ENCODE measurements at places on chromosomes 1 and 21. TPM values are rescaled to one million over a fixed set of nuclear protein-coding genes. Genes with fewer than 3 reads are reported as not detected.

Gene SLC6A17
- not detected for total RNA-seq

Gene PPIAL4G
- not detected for total RNA-seq

Gene SORT1
- 162 TPM for total RNA-seq

Gene TCEA3
- total RNA-seq = 63.1 TPM

Gene TMEM81
- 1.3 TPM for total RNA-seq

Gene OBSCN
- 20.8 TPM for total RNA-seq

Gene ZNF593OS
- not detected for total RNA-seq

Gene LCE2B
- total RNA-seq = not detected

- H3K36me3 ChIP-seq = no peaks in the 10 kb centered on the region
- H3K4me1 ChIP-seq = no peaks in the 10 kb centered on the region
- H3K27ac ChIP-seq = no peak overlapping the region
- H3K4me3 ChIP-seq = no peak overlapping the region
These were observed 44.0 kb downstream of the ATP6V1G3 start for GRCh38 chr1:198496216-198497143.

GRCh38 chr21:45366931-45367401 lies 38.0 kb upstream of the COL18A1 start:
- peaks cover 18% of the 10 kb centered on the region for H3K4me1 ChIP-seq
- H3K27me3 ChIP-seq = no peaks in the 10 kb centered on the region
- peak overlapping the region; percentile 54 for H3K27ac ChIP-seq

DNA sequence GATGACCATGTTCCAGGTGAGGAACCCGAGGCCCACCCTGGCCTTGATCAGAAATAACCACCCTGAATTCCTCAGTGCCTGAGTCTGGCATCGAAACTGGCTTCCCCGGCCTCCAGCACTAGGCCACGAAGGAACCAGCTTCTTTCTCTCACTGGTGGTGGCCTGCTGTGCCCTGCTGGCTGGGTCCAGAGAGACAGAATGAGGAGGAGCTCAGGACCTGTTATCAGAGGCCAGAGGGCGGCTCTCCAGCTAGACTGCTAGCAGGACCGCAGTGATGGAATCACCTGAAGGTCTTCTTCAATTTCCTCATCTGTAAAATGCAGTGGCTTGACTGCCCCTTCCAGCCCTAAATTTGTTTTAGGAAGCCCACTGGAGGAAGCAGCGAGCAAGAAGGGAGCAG lies 20.5 kb downstream of the ROR1 start:
- H3K4me3 ChIP-seq = no peak overlapping the region
- no peaks in the 10 kb centered on the region for H3K36me3 ChIP-seq
- H3K27ac ChIP-seq = peak overlapping the region; percentile 32
- H3K4me1 ChIP-seq = no peaks in the 10 kb centered on the region
- no peak for DNase-seq

DNA sequence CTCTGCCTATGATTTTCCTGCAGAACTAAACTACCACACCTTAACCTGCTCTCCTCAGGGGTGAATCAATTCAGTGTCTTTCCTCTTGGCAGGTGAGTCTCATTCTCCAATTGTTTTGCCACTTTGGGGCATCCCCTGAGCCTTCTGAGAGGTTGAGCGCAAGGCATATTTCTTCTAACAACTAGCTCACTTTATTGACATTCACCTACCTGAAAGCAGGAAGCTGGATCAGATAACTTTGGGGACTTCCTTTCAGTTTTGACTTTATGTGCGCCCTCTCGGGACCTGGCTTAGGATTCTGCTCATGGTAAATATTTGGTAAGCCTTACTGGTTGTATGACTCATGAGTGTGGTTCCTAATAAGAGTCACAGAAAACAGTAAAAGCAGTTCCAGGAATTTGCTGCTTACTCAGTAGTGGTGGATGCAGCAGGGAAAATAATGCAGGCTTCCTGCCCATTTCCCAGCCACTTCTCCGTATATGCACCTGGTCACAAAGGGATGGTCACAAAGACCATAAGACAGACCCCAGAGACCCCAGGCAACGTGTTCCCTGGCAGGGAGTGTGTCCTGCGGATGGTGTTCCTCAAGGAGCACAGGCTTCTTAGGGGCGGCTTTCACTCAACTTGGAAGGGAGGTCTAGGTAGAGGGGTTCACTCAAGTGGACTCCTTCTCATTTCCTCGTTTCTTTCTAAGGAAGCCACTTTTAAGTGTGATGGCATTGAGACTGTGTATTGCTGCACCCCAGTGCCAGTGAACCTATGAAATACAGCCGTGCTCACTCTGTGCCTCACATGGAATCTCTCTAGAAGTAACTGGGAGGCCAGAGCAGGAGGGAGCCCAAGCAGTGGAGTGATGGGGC lies 22.0 kb upstream of the BATF3 start:
- H3K4me3 ChIP-seq = no peak overlapping the region
- no peaks in the 10 kb centered on the region for H3K4me1 ChIP-seq
- no peak for DNase-seq
- H3K36me3 ChIP-seq = no peaks in the 10 kb centered on the region

- no peak overlapping the region for H3K27ac ChIP-seq
- H3K36me3 ChIP-seq = no peaks in the 10 kb centered on the region
- H3K4me3 ChIP-seq = no peak overlapping the region
- peak; percentile 66 for DNase-seq
These were observed 357.8 kb downstream of the SIPA1L2 start for GRCh38 chr1:232271991-232272589.

- H3K27ac ChIP-seq = no peak overlapping the region
- peaks cover 4% of the 10 kb centered on the region for H3K36me3 ChIP-seq
- no peaks in the 10 kb centered on the region for H3K27me3 ChIP-seq
- DNase-seq = no peak
- no peaks in the 10 kb centered on the region for H3K4me1 ChIP-seq
These were observed 61.0 kb downstream of the OBSCN start for GRCh38 chr1:228268881-228269265.

DNA sequence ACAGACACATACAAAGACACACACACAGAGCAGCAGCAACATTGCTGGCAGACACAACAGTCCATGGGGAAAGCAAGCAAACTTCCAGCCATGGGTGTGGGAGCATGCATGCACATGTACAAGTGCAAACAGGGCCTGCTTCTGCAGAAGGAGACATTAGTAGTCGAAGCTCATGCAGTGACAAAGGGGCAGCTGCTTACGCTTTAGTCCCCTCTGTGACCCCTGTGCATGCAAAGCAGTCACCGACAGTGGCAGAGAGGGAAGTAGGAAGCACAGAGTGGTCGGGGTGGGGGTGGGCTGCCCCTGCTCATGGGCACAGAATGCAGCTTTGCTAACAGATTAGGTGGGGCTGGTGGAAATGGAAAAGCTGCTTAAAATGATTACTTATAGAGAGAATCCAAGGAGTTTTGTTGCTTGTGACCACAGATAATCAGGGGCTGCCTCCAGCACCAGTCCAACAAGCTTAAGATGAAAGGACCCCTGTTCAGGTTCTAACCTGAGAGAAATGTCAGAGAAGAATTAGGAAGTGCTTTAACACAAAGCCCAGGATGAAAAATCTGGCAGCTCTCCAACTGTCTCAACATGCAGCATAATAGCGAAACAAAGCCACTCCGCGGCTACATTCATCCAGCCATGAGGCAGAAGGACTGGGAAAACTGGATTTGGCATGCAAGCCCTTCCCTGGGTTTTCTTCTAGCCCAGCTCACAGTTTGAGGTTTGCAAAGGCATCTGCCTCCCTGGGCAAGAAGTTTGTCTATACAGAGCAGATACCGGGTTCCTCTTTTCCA lies 378.9 kb downstream of the KCNH1 start:
- no peak overlapping the region for H3K27ac ChIP-seq
- DNase-seq = no peak
- no peaks in the 10 kb centered on the region for H3K4me1 ChIP-seq
- H3K4me3 ChIP-seq = no peak overlapping the region

- H3K27me3 ChIP-seq = no peaks in the 10 kb centered on the region
- no peak for DNase-seq
- H3K4me1 ChIP-seq = no peaks in the 10 kb centered on the region
- no peak overlapping the region for H3K4me3 ChIP-seq
- no peaks in the 10 kb centered on the region for H3K36me3 ChIP-seq
These were observed 604.5 kb downstream of the LMO4 start for GRCh38 chr1:87933171-87933570.

DNA sequence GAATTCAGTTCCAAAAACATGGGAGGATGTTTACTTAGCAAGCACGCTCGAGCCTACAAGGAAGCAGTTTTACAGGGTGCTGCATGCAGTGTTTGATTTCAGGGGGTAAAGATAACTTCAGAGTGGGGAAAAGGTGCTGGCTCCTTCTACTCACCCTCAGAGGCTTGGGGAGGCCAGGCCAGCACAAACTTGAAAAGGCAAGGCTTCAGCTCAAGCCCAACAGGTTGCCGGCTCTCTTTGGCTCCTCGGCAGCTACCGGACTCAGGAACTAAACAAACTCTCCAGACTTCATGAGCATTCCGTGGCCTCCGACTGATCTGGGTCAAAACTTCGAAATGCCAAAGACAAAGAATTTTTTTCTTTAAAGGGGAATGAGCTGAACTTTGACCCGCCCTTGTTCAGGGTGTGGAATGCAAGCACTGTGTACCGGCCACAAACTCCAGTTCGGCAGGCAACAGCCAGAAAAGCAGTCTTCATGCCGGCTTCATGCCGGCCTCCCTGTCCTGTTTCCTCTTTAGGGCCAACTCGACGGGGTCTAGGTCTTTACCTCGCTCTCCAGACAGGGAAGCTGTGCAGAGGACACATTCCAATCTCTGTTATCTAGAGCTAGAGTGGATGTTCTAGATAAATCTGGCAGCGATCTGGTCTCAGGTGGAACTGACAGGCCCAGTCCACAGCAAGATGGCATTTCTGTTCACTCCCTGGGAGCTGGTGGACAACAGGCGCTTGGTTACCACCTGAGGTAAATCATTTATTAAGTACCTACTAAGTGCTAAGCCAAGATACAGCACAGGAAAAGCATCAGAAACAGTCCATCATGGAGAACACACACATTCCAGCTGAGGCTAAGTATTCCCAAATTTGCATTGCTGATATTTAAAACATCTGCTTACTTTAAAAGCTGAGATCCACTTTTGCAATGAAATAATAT lies 75.0 kb downstream of the CD46 start:
- peaks cover 69% of the 10 kb centered on the region for H3K4me1 ChIP-seq
- H3K36me3 ChIP-seq = peaks cover 3% of the 10 kb centered on the region
- DNase-seq = no peak
- H3K4me3 ChIP-seq = no peak overlapping the region

DNA sequence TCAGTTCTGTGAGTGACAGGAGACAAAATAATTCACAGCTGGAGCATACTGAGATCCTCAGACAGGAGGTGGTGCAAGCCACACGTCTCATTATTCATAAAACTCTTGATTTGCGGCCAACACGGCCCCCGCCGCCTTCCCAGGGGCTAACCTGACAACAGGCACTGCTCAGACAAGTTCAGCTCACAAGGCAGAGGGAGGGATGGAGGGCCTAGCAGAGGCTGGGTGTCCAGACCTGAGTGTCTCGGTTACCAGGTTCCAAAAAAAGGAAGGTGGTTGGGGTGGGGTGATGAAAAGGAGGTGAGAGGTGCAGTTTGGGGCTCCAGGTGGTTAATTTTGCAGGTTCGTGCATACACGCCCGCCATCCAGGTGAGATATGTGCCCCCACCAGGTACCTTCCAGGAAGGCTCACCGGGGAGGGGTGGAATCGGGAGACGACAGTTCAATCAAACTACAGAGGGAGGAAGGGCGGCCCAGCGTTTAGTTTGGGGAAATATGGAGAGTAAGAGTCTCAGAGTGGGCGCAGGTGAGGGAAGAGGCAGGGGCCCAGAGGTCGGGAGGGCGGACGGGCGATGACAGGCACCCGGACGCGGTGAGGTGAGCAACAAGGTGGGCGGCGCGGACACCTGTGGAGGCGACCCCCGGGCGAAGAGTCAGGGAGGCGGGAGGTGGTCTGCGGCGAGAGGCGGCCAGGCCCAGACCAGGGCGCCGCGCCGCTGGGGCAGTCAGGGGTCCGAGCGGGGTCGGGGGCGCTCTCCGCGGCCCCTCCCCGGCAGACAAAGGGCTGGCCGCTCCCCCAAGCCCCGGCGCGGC lies 629 bp downstream of the CTNNBIP1 start:
- H3K36me3 ChIP-seq = no peaks in the 10 kb centered on the region
- DNase-seq = no peak
- peaks cover 17% of the 10 kb centered on the region for H3K4me1 ChIP-seq
- peak overlapping the region; percentile 92 for H3K4me3 ChIP-seq

- H3K36me3 ChIP-seq = peaks cover 95% of the 10 kb centered on the region
- H3K4me1 ChIP-seq = peaks cover 21% of the 10 kb centered on the region
- no peaks in the 10 kb centered on the region for H3K27me3 ChIP-seq
- no peak for DNase-seq
- H3K4me3 ChIP-seq = no peak overlapping the region
These were observed 23.9 kb downstream of the MEF2D start for GRCh38 chr1:156476501-156477298.

DNA sequence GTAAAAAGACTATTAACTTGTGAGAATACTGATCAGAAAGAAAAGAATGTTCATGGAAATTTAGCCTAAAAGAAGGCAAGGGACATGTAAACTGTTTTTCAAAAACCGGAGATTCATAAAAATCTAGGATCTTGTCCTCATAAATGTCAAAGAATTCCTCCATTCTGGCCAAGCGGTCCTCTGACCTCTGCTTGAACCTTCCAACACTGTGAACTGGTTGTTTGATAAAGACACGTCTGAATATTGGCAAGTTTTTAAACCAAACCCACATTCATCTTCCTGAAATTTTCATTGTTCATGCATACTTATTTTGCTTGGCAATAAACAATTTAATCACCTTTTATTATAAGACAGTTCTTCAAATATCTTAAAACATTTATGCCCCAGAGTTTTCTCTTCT lies 19.8 kb downstream of the ASPM start:
- no peak overlapping the region for H3K4me3 ChIP-seq
- no peaks in the 10 kb centered on the region for H3K4me1 ChIP-seq
- H3K36me3 ChIP-seq = no peaks in the 10 kb centered on the region
- no peak for DNase-seq

GRCh38 chr1:75554181-75554580 lies 56.7 kb downstream of the SLC44A5 start:
- H3K27ac ChIP-seq = no peak overlapping the region
- DNase-seq = no peak
- H3K36me3 ChIP-seq = no peaks in the 10 kb centered on the region
- H3K4me3 ChIP-seq = no peak overlapping the region
- H3K4me1 ChIP-seq = no peaks in the 10 kb centered on the region
- no peaks in the 10 kb centered on the region for H3K27me3 ChIP-seq

DNA sequence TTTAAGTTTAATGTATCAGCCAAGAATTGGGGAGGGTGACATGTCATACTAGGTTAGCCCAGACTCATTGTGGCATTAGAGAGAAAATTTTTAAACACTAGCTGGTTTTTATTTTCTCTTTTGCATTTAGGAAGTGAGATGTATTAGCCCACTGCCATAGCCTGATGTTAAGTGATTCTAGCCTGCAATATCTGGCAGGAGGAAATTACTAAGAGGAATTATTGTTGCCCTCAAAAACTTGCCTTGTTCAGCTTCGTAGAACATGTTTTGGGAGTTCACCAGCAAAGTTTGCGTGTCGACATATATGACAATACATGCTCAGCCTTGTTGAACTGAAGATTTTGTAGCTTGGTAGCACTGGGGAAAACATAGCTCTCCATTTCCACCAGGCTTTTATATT lies 12.5 kb downstream of the ADAM30 start:
- H3K27ac ChIP-seq = no peak overlapping the region
- H3K36me3 ChIP-seq = no peaks in the 10 kb centered on the region
- no peak overlapping the region for H3K4me3 ChIP-seq
- DNase-seq = no peak
- H3K27me3 ChIP-seq = no peaks in the 10 kb centered on the region
- no peaks in the 10 kb centered on the region for H3K4me1 ChIP-seq

Data from upper lobe of left lung (tissue), 6 donors.